Stimulated activated CD8-positive, alpha-beta memory T cell treated with anti-CD3 and anti-CD28 coated beads, Interleukin-15, amount 100 ng/mL, for 48 hours (primary cell): ENCODE measurements at places on chromosomes 16 and 17.

DNA sequence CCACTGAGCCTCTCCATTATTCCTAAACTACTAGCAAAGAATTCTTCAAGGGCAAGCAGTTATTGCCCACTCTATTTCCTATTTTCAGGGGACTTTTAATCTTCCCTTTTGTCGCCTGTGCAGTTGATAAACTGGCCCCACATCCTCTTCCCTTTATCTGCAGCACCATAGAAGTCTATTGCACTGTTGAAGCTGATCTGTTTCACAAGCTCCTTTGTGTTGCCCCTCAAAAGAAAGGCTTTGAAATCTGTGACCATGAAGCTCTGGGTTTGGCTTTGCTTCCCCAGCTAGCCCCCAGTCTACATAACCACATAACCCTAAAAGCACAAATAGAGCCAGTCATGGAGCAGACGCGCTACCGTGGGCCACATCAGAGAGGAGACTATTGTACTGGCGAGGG, 37.1 kb downstream of the CDRT15 start:
- DNase-seq: no peak

- DNase-seq: no peak
These were observed 103.3 kb downstream of the METRNL start for GRCh38 chr17:83182620-83183101.

GRCh38 chr17:48246612-48247011, 139.0 kb downstream of the SNX11 start:
- no peak for DNase-seq

DNA sequence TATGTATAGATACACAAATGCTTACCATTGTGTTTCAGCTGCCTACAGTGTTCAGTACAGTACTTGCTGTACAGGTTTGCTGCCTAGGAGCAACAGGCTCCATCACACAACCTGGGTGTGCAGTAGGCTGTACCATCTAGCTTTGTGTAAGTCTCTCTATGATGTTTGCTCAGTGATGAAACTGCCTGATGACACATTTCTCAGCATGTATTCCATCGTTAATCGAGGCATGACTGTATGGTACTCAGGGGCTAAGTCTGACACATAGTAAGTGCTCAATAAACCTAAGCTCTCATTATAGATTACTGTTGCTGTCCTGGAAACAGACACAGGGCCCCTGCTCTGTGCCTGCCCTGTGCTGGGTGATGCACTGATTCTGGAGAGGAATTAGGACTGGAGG, 18.1 kb downstream of the KCNJ12 start:
- DNase-seq: no peak

GRCh38 chr16:28935924-28936783, 4.4 kb downstream of the CD19 start:
- DNase-seq: peak; percentile 84

- DNase-seq: no peak
These were observed 62.8 kb upstream of the GCSH start for GRCh38 chr16:81158964-81159363.

- DNase-seq: no peak
These were observed 145.2 kb downstream of the KCNJ2 start for GRCh38 chr17:70314506-70314905.

GRCh38 chr16:84294531-84295142, at the start of gene WFDC1:
Gene WFDC1, plus strand, starts transcription at chr16:84294878. Its CDS starts 94 bp downstream, at chr16:84294972.
- DNase-seq: no peak

DNA sequence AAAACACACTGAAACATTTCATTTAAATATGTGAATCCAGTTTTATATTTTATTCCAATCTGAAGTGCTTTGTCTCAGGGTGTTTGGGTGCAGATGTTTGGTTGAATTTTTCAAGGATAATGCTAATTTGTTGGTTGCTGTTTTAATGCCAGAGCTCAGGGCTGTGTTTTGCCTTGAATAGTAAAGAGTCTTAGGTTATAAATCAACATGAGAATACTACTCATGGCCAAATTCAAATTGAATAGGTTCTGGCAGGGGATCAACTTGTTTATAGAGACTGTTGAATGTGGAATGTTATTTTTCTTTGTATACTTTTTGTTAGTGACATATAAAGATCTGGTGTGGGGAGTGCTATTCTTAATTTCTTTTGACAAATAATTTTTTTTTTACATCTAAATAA, 18.8 kb downstream of the TOM1L1 start:
- no peak for DNase-seq

DNA sequence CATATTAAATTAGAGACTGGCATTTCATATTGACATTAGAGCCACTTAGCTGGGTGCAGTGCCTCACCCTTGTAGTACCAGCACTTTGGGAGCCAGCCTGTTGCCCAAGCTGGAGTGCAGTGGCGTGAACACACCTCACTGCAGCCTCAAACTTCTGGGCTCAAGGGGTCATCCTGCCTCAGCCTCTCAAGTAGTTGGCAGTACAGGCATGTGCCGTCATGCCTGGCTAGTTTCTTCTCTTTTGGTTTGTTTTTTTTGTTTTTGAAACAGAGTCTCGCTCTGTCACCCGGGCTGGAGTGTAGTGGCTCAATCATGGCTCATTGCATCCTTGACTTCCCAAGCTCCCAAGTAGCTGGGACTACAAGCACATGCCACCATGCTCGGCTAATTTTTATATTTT, 8.7 kb downstream of the PPM1E start:
- no peak for DNase-seq

- DNase-seq: no peak
These were observed 21.5 kb upstream of the PSMD7 start for GRCh38 chr16:74275031-74275636.

- no peak for DNase-seq
These were observed 6.5 kb upstream of the NCBP3 start for GRCh38 chr17:3852561-3852960.

GRCh38 chr16:72271699-72272240, 99.8 kb upstream of the PMFBP1 start:
- no peak for DNase-seq

- DNase-seq: no peak
These were observed 14.8 kb upstream of the NUDT16L1 start for GRCh38 chr16:4678596-4678995.

- DNase-seq: peak; percentile 21
These were observed 46.3 kb downstream of the METRNL start for GRCh38 chr17:83125515-83126274.

DNA sequence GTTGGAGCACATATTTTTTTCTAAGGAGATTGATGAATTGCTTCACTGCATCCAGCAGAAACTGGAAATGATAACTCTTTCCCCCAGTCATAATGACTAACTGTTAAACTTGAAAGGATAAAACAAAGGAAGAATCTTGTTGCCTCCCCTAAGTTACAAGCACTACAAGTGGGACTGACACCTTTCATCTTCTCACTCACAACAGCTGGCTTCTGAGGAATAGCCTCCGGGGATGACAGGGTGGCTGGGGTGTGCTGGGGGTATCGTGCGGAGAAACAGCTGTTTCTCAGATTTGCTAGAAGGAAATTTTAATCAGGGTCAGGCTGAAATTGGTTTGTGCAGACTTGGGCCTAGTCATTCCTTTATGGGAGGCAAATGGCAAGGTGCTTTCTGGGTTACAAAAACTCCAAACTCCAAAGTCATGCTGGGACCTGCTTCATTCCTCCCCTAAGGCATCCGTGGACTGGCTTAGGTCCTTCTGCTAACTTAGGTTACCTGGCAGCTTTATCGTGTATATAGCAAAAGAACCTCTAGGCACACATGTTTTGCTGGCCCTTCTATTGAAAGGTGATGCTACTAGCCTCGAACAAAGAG, 557.2 kb downstream of the TOX3 start:
- no peak for DNase-seq

- DNase-seq: no peak
These were observed 35.5 kb downstream of the IL4R start for GRCh38 chr16:27349276-27349675.

GRCh38 chr17:63786971-63787711, 13.2 kb downstream of the DDX42 start:
- no peak for DNase-seq

- no peak for DNase-seq
These were observed 26.3 kb downstream of the CEP112 start for GRCh38 chr17:66165537-66166123.

- no peak for DNase-seq
These were observed 86.3 kb downstream of the DYNLRB2 start for GRCh38 chr16:80627108-80627507.

DNA sequence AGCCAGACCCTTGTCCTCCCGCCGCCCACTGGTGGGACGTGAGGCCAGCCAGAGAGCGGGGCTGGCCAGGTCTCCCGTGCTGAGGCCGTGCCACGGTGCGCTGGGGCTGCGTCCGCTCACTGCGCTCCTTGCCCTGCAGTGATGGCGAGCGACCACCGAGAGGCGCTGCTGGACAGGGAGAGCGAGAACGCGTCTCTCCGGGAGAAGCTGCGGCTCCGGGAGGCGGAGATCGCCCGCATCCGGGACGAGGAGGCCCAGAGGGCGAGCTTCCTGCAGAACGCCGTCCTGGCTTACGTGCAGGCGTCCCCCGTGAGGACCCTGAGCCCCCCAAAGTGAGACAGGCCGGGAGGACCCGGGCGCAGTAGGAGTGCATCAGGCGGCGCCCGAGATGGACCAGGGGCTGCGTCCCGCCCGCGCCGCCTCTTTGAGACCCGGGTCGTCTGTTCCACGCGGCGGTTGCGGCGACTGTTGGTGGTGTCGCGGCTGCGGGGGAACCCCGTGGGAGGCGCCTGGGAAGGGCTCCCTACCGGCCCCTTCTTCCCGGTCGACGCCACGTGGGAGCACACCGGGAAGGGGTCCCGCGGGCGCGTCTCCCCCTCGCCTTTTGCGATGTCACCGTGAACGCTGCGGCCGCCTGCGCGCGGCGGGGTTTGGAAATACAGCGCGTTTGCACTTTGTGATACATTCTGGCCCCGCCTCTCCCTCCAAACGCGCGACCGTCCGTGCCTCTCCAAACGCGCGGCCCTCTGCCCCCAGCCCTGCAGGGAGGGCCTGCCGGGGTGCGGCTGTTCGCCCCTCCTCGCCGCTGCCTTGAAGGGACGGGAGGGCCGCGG, 792 bp upstream of the RAC3 start:
- peak; percentile 70 for DNase-seq

- DNase-seq: peak; percentile 38
These were observed 34.2 kb downstream of the RMI2 start for GRCh38 chr16:11379420-11379819.

DNA sequence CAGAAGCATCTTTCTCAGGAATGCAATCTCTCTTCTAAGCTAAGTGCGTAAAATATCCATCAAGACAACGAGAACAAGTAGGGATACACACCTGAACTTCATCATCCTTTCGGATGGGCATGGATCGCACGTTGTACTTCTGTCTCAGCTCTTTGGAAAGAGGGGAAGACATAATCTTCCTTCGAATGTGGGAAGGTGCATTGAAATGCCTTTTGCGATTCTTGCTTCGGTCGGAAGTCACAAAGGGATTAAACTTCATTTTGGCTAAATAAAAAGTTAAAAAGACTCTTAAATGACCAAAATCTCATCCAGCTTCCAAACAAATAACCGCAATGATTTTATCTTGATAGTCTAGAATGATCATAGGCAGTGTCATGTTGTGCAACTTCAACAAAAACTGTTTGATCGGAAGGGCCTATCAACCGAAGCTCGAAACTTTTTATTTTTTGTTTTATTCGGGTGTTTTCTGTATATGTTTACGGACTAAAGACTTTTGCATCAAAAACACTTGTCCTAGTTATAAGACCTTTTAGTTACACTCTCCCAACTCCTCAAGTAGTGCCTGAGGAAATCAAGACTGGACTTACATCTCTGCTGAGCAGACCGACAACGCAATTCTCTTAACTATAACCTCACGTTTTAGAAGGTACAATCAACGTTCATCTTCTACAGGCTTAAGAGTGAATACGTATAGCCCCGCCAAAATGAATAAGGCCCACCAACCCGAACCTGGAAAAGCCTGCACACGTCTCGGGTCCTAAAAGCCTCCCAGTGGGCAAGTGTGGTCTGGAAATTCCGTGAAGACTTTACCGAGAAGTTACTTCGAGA, 727 bp downstream of the RPL26 start:
- no peak for DNase-seq

- DNase-seq: no peak
These were observed 184.4 kb upstream of the TOX3 start for GRCh38 chr16:52731219-52731875.

DNA sequence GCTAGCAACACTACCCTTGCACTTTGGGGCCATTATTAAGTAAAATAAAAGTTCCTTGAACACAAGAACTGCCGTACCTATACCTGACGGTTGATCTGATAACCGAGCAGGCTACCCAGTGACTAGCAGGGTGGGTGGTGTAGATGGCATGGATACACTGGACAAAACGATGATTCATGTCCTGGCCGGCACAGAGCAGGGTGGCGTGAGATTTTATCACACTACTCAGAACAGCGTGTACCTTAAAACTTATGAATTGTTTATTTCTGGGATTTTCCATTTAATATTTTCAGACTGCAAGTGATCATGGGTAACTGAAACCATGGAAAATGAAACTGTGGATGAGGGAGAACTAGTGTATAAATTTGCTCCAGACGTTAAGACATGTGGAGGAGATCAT, 41.0 kb upstream of the MSI2 start:
- DNase-seq: no peak

GRCh38 chr17:63475491-63476412, 1.1 kb upstream of the ACE start:
- DNase-seq: no peak

GRCh38 chr17:8924595-8924994, 40.9 kb downstream of the PIK3R5 start:
- no peak for DNase-seq

DNA sequence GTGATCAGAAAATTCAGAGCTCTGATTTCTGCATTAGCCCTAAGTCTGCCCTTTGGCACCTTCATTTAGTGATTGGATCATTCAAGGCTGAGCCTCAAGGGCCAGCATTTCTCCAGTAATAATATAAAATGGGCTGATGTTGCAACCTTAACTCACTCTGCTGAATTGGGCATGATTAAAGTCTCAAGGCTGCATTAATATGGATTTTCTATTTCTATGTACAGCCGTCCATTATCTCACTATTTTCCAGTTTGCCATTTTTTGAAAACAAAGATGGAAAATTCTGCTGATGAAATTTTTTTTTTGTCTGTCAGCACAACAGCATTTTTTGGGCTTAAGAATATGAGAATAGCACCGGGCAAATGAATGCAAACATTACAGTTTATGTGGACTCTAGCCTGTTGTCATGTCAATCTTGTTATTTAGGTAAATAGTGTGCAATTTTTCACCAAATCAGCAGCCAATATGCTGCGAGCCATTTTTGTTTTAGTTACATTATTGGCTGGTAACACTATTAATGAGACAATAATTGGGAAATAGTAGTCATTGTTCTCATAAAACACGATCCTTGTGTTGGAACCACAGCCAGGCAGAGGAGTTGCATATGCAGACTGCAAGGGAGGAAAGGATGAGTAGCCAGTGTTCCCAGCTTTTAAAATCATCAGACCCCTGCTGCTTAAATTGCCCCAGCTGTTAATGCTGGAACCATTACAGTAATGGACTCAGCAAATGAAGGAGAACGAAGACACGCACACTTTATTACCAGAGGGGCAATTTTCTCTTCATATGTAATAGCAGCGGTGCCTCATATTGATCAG, 10.5 kb downstream of the FTO start:
- no peak for DNase-seq

- no peak for DNase-seq
These were observed 115.3 kb downstream of the SLC39A11 start for GRCh38 chr17:72976971-72977770.
